Activated B cell treated with CpG ODN at 0.5 μM for 24 hours (primary cell): ENCODE measurements at places on chromosomes 16 and 17. TPM values are rescaled to one million over a fixed set of nuclear protein-coding genes. Genes with fewer than 3 reads are reported as not detected.
A peak's percentile ranks its signal among the peaks of the same experiment; 100 is the strongest.

- DNase-seq = no peak
Observed at GRCh38 chr16:12496186-12496585, 307.5 kb downstream of the CPPED1 start.

DNA sequence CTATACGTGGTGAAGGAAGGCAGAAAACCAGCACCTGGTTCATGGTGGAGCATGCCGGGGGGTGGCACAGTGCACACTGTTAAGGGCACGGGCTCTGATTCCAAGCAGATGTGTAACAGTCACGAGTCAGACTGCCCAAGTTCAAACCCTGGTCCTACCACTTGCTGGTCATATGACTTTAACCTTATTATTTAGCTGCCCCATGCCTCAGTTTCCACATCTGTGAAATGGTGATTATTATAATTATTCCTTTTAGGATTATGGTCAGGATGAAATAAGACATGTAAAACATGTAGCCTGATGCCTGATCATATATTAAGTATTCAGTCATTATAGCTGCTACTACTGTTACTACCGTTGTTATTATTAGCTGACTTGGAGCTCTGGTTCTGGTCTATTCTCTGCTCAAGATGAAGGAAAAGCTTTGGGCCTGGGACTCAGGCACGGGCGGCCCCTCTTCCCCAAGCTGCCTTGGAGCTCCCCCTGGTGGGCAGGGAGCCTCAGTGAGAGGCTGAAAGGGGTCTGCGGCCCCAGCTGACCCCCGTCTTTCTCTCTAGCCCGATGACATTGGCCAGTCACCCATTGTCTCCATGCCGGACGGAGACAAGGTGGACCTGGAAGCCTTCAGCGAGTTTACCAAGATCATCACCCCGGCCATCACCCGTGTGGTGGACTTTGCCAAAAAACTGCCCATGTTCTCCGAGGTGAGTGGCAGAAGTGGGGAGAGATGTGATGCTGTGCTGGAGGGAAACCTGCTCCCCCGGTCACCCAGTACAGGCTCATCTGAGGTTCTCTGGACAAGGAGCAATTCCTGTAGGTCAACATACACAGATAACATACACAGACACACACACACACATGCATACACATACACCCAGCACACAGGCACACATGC, 14.0 kb downstream of the NR1D1 start:
- peak; percentile 63 for DNase-seq

- DNase-seq = no peak
Observed at GRCh38 chr16:3190949-3191353, 2.9 kb downstream of the OR1F1 start.

DNA sequence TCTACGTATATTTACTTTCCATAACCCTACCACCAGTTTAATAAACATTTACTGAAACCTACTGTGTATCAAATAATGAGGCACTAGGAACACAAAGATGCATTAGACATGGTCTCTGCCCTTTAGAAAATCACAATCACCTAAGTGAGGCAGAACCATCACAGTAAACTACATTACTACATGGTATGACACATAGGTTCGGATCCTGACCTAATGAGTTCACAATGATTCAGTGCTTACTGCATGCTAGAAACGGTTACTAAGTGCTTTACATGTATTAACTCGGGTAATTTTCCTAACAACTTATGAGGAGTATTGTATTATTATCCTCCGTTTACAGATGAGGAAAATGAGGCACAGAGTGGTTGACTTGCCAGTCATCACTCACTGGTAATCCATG, 5.2 kb upstream of the SYNRG start:
- no peak for DNase-seq

GRCh38 chr16:3484318-3485096, 10.8 kb downstream of the C16orf90 start:
- no peak for DNase-seq

DNA sequence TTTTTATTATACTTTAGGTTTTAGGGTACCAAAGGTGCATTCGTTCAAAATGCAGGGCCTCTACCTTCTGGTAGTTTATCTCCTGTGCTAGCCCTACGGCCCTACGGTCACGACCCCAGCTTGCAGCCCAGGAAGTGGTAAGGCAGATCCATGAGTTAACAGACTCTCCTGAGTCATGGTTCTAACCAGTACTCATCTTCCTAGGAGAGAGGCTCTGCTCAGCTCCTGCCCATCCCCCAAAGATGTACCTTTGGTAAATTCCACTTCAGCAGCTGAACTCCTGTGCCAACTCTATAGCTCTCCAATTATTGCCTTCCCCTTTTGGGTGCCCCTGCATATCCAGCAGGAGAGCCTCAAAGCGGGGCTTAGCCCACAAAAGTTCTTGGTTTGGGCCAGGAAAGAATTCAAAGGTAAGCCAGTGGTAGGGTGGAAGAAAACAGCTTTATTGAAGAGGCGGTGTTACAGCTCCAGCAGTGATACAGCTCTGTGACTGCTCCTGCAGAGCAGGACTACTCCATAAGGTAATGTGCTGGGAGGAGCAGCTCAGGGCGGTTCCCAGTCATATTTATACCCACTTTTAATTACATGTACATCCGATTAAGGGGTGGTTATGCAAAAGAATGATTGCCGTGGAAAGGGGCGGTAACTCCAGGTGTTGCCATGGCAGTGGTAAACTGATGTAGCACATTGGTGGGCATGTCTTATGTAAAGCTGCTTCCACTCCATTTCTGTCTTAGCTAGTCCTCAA, 241.4 kb downstream of the PMP22 start:
- no peak for DNase-seq

NOL3 gene
- total RNA-seq = 0.64 and 0.91 TPM in 2 replicates

CDH5 gene
- total RNA-seq = not detected in 2 replicates

NPIPB13 gene
- 42.9 and 48.1 TPM in 2 replicates for total RNA-seq

TEN1 gene
- total RNA-seq = 22.7 and 23.2 TPM in 2 replicates
